HS-5 (cell line): ENCODE measurements at places on chromosomes 11 and 22.

GRCh38 chr11:81059356-81059755 lies 1618.5 kb upstream of the TENM4 start:
- no peak for DNase-seq

DNA sequence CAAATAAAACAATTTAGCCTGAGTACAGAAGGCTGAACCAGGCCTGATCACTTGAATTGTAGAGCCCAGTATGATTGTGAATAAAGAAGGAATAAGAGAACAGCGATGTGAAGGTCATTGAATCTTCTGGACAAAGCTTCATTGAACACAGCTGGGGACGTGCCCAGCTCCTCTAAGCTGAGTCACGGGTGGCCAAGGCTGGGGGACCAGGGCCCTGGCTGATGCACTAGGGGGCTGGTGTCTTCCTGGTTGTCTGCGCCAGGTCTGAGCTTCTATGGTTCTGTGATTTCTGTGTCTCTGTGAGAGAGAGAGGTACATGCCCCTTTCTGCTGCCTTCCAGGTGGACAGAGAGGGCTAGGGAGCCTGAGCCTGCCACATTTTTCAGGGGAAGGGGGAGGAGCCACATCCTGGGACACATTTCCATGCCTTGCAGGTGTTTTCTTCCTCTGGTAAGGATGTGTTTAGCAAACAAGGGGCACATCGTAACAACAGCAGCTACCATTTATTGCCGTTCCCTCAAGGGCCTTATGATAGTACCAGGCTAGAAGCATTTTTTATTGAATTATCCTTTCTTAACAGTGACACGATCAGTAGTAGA lies 135.7 kb downstream of the C11orf91 start:
- DNase-seq = no peak

DNA sequence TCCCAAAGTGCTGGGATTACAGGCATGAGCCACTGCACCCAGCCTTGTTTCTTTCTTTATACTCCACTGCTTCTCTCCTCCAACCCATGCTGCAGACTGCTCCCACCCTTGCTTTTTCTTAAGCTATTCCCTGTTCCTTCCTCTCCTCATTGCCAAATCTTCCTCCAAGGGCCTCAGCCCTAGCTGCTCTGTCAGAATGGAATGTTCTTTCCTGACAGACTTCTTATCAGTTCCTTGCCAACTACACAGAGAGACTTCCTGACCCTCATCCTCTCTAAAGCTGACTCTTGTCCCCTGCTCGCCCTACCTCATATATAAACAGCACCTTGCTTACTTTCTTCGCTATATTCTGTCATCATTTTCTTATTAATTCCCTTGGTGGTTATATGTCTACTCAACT lies 16.9 kb upstream of the PIK3C2A start:
- no peak for DNase-seq

GRCh38 chr11:13294771-13295579 lies 17.4 kb downstream of the BMAL1 start:
- no peak for DNase-seq

DNA sequence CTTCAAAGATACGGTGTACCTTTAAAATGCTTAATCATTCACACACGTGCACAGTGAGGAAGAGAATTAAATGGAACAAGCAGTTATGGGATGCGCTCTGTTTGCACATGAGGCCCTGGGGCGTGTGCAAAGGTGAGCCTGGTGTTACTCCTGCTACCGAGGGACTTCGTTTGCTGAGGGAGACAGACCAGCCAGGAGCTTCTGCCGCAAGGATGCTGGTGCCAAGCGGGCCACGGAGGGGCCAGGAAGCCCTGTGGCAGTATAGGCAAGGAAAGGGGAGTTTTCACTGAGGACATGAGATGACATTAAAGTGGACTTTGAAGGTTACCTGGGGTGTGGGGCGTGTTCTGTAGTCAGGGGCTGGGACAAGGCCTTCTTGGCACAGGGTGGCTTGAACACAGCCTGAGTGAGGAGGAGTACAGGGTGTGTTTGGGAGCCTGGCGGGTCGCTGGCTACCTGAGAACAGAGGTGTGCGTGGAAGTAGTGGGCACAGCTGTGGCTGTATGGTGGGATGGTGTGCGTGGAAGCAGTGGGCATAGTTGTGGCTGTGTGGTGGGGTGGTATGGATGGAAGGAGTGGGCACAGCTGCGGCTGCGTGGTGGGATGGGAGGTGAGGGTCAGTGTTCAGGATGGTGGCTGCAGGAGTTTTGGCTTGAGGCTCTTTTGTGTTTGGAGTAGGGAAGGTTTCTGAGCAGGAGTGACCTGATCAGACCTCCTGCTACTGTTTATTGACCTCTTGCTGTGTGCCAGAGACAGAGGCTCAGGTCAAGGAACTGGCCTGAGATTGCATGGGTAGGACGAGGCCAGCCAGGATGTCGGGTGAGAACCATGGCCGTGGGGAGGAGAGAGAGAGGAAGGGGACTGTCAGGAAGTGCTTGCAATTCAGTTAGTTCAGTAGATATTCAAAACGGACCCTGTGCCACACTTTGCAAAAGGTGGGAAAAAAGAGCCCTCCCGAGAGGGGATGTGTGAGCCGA lies 13.7 kb downstream of the TBC1D22A start:
- no peak for DNase-seq

DNA sequence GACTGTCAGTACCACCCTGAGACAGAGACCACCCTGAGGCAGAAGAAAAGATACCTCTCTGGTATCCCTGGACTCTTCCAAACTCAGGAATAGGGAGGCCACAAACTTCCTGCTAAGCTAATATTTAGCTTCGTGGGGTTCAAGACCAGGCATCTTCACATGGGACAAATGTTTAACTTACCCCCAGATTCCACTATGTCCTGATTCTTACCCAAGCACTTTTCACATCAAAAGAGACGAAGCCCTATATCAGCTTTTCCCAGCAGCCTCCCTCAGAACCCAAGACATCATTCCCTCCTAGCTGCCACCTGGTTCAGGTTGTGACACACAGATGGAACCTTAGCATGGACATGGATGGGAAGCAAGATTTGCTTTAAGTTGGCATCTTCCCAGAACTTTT lies 32.1 kb downstream of the SMC1B start:
- no peak for DNase-seq

DNA sequence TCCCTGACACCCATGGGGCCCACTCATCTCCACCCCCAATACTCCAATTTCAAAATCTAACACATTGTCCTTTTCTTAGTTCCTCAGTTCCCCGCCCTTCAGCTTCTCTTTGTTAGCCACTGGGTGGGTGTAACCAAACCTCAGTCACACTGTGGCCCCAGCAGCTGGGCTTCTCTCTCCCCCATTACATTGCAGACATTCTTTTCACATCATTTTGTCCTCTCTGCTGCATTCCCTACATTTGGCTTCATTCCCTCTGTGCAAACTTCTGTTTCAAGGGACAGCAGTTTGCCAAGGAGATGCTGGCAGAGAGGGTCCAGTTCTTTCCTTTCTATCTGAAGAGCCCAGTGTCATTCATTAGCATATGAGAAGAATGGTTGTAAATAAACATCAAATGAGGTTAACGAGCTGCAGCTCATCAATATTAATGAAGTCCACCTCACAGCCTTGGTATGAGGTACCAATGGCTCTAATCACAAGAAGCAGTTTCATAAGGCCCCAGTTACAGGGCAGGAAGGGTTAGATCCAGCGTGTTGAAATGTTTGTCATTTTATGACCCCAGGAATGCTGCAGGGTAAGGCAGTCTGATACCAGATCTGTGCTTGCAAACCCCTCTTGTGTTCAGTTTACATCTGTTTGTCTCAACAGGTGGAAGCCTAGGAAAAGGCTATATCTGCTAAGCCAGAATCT lies 72.3 kb downstream of the ARFGAP2 start:
- DNase-seq = no peak

- DNase-seq = no peak
Measured at GRCh38 chr11:41392596-41392995, 66.9 kb downstream of the LRRC4C start.

- no peak for DNase-seq
Measured at GRCh38 chr11:66718320-66718971, 10.6 kb downstream of the SPTBN2 start.

DNA sequence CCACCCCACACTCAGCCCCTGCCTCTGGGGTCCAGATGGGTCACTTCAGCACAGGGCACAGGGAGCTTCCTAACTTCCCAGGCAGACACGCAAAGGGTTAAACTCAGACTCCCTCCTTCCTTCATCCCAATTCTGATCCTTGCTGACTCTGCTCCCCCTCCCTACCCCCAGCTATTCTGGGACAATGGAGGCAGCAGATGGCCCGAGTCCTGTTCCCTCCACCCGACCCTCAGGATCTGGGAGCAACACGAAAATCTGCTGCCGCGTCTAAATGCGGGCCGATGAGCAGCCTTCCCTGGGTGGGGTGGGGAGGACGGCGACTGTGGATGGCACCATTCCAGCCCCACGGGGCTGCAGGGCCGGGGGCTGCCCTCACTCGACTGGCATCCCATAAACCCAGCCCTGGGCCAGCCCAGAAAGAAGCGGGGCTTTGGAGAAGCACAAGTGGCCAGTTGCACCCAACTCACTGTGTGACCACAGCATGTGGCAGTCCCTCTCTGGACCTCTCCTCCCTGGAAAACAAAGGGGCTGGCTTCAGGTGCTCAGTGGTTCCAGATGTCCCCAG lies 18.7 kb downstream of the MFNG start:
- no peak for DNase-seq

GRCh38 chr11:129864811-129865210 lies 30.6 kb downstream of the NFRKB start:
- DNase-seq = no peak

DNA sequence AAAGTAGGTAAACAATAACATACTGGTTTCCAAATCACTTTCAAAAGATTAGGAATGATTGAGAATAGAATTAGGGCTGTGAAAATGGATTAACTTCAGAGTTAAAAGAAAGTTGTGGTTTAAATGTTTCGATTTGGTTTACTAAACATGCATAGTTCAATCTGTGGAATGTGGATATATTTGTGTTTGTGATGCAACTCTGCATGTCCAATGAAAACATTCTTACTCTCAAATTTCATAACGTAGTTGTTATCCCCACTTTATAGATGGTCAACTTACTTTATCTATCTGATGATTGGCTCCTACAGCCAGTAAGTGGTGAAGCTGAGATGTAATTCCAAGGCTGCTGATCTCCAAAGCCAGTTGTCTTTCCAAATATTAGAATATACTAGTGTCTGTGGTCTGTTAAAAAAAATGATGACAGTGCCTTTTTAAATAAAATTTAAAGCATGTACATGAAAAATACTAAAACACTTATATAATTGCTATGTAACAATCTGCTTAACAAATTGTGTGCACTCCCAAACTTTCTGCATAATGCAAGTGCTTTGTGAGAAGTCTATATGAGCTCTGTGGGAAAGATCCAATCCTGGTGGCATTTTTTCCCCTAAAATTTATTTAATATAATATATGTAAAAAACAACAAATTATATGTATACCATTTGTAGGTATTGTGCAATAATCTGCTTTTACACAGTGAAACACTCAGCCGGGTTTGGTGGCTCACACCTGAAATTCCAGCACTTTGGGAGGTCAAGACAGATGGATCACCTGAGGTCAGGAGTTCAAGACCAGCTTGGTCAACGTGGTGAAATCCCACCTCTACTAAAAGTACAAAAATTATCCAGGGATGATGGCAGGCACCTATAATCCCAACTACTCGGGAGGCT lies 9.7 kb upstream of the SIK3 start:
- DNase-seq = no peak

DNA sequence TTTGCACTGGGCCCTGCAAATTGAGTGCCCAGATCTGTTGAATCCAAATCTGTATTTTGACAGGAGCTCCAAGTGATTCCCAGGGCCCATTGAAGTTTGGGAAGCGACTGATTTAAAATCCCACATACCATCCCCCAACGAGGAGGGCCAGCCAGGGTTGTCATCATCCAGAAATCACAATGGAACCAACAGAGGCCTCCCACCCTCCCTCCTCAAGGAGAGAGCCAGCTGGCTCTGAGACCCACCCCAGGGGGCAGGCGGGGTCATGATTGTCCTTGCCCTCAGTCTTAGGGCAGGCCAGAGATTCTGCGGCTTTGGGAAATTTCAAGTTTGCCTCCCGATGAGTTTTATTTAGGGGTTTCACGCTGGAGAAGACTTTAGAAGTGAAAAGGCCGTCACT lies 358.2 kb downstream of the MN1 start:
- DNase-seq = no peak

DNA sequence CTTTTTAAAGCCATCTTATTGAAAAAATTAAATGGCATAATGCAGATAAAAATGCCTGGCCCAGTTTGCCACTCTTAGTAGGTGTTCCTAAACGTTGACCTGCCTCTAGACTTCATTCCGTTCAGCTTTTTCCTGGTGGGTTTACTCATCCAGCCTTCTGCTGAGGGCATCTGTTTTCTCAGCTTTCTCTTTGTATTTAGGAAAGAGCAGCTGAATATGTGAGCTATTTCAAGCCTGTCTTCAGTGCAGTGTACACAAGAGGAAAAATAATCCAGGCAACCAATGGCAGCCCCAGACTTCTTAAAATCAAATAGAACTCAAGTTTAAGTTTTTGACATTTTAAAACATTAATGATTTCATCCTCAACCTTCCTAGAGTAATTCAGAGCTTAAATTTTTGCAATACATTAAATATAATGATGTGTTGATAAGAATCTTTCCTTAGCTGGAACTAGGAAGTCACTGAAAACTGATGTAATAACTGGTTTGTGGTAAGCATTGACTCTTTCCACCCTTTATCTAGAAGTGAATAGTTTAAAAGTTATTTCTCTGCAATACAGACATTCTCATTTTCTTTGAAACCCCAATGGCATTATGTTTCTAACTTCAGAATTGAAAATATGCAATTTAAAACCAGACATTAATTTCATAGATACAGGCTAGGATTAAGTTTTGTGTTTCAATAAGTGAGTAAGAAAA lies 165.4 kb downstream of the AASDHPPT start:
- no peak for DNase-seq

DNA sequence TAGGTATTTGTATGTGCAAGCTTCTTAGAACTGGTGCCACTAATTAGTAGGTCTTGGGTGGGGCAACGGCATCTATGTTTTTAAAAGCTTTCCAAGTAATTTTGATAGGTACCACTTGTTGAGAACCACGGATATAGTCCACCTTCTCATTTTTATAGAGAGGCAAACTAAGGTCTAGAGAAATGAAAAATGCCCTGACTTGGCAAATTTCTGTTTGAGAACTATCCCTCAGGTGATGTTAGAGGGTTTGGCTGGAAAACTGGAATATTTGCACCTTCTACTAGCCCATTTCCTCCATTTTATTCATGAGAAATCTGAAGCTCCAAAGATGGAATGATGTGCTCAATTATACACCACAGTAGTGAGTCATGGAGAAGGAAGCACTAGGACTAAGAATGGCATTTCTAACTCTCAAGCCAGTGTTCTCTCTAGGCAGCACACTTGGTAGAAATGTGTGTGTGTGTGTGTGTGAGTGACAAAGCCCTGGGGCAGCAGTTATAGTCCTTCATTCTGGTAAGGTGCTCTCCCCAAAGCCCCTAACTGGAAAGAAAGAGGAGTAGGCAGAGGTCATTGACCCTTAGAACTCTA lies 1.8 kb upstream of the TMEM86A start:
- peak; percentile 18 for DNase-seq

GRCh38 chr22:25760848-25761595 lies 19.0 kb downstream of the MYO18B start:
- DNase-seq = no peak

GRCh38 chr11:81647374-81647773 lies 1086.3 kb downstream of the FAM181B start:
- no peak for DNase-seq
